ENCODE measurements at places on chromosomes 2 and 18.

GRCh38 chr2:33272001-33272400 lies 204.4 kb upstream of the RASGRP3 start:
- DNase-seq, result no peak

DNA sequence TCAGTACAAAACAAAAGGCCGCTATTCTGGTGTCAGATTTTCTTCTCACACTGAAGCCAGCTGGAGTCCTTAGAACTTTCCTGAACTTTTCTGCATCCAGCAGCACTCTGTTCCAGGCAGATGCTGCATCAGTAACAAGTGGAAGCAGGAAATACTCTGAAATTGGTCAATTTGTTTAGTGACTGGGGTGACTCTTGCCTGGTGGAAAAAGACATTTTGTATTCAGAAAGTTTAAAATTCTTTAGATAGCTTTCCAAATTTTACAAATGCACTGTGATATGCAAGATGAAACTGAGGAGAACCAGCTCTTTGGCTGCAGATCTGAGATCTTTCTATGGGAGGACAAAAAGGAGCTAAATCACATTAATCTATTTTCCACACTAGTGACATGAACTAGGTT lies 385.7 kb downstream of the NRXN1 start:
- DNase-seq, result no peak

DNA sequence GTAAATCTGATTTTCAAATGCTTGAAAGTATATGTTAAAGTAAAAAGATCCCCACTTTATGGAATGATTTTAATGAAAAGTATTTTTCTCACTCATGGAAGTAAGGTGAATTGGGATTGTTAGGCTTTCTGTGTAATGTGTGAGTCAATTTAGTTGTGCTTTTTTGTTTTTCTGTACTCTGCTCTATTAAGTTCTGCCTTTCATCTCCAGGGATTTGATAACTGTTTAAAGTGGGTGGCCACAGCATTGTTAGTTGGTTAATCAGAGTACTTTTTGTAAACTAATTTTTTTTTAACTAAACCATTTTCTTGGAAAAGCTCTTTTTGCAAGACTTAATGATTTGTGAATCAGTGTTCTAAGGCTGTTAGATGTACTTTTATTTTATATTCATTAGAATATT lies 76.8 kb downstream of the ABI2 start:
- no peak for DNase-seq

DNA sequence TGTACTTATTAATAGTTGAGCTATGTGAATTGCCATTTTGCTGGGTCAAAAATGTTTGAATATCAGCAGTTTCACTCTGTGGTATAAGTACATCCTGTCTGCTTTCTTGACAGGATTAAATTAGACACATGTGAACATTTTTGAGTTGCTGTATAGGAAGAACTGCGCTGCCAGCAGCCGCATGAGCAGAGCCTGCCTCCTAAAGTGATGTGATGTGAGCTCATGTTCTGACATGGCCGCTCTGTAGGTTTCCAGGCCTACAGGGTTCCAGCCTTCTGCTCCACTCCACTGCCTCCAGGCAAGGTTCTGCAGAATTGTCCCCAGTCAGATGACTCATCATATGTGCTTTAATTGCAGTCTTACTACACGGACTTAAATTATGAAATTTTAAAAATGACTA lies 119.7 kb upstream of the NFATC1 start:
- DNase-seq, result no peak

DNA sequence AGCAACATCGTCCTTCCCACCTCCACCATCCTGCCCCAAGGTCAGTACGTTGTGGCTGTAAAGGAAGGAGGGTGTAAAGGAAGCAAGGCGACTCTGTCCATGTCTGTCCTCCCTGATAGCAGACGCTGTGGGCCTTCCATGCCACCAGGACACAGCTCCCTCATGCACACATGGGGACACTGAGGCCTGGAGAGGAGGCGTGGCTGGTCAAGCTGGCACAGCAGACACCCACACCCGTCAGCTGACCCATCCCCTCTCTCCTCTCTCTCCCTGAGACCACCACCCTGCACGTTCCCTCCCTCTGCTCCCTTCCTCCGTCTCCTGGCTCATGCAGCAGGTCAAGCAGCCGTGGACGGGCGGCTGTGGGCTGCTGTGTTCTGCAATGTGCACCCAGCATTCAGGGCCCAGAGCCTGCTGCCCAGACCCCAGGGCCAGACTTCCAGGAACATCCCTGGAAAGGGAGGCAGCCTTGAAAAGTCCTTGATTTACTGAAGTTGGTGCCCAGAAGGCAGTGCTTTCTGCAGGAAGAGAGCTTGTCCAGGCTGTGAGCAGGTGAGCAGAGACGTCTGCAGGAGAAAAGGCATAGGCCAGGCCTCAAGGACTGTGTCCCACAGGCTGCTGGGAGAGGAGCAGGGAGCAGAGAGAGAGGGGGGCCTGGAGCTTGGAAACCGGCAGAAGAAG lies 133.6 kb downstream of the DDX1 start:
- no peak for DNase-seq

DNA sequence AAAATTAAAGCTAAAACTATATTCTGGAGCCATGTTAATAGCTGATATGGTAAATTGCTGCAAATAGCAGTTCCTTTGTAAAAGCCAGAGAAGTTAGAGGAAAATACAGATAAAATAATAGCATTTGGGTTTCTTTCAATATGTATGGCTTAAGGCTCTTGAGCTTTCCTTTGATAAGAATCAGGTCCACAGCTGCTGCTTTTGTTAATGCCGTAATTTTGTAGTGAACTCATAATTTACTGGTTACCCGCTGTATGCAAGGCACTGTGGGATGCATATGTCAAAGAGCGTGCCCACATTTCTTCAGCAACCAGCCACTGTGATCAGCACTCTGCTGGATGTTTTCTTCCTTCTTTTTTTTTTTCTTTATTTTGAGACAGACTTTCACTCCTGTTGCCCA lies 79.1 kb downstream of the MOGAT1 start:
- DNase-seq, result peak; percentile 20

- no peak for DNase-seq
Measured at GRCh38 chr2:239519921-239520585, 119.2 kb upstream of the HDAC4 start.

DNA sequence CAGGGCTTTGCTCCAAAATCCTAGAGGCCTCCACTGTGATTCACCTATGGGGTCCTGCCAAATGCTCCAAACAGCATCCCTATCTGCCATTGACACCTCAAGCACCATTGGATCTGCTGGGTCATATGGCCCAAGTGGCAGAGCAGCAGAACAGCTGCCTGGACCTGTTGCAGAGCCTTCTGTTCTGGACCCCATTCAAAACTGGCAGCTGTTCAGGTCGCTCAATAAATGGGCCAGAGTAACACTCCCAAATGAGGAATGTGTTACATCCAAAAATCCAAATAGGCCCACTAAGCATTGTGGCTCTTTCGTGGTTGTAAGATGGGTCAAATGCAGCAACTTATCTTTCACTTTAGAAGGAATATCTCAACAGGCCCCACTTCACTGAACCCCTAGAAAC lies 783.6 kb downstream of the DCDC2C start:
- DNase-seq, result no peak

- no peak for DNase-seq
Measured at GRCh38 chr2:10222-10875, 36.0 kb downstream of the FAM110C start.

DNA sequence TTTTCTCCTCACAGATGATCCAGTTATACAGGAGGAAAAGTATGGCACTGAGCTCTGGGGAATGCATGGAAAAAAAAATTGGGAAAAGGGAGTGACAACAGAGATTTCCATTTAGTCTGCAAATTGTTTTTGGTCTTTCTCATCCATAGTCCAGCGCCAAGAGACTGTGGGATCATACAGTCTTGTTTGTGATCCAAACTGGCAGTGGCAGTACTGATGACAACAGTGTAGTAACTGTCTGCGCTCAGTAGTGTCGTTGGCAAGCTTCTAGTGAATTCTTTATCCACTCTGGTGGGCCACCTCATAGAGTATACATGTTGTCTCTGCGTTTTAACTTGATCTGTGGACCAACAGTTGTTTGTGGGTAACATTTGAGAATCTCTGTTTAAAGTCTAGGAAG lies 37.9 kb downstream of the GALNT1 start:
- DNase-seq, result no peak

DNA sequence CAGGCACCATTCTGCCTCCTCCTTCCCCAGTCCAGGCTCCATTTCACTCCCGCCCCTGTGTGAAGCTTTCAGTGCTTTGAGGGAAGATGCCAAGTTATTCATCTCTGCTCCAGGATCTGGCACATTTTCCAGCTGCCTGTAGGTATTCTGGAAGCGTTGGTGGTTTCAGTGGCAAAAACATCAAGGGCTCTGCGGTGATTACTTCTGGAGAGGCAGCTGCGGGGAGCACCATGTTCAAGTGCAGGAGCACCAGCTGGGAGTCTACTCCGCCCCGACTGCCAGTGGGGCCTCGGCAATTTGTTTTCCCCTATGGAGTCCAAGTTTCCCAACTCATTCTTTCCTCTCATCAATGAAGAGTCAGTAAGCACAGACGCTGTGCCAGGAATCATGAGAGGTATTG lies 211.7 kb downstream of the CLIP4 start:
- DNase-seq, result no peak

- peak; percentile 89 for DNase-seq
Measured at GRCh38 chr2:7887441-7887840, 794.4 kb upstream of the ID2 start.

DNA sequence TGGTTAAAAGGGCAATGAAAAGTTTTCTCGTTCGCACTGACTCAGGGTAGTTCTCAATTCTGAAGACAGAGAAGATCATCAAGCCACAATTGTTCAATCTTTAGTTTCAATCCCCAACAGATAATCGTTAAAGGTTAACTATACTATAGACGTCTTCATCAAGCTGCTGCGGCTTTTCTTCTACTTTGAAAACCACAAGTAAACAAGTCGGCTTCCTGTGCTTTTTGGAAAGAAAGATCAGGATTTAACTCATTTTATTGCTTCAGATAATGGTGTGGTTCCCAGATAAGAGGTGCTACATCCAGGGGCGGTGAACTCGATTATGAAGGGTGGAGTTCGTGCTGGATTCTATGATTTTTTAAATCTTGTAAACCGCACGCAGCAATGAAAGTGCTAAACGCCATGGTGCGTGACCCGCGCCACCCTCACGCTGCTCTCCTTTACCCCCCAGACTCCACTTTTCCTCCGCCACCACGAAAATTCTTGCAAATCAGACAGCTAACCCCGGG lies 545 bp upstream of the CDCA7 start:
- DNase-seq, result no peak

DNA sequence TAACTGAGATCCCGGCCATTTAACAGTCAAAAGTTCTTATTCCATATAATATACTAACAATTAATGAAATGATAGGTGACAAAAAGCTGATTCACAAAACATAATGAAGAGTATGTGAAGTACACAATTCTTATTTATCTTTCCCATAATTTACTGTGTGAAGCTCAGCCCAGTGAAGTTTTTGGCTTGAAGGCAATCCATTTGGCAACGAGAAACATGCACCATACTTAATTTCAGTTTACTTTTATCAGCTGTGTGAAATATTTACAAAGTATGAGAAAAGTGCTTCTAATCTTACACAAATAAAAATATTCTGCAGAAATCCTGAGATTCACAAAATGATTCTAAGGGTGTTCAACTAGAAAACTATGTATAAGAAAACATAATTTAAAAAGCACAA lies 12.3 kb downstream of the FAM98A start:
- no peak for DNase-seq

Data from NCI-H524 (cell line).